ENCODE measurements at places on chromosomes 2 and 18.

DNA sequence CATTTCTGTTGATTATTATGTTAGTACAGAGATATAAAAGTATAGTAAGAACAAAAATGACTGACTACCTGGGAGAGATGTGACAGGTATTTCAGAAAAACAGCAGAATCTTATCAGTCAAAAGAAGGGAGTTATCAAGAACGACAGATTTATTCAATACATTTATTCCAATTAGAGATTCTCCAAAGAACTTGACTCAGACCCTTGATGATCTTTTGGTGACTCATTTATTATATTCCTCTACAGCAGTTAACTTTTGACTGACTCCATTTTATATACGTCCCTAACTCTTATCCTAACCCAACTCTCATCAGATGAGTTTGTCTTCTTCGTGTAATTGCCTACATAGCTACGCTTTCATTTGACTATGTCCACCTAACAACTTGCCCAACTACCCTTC is 91.1 kb downstream of the C2orf74 start:
- peaks cover 41% of the 10 kb centered on the region for H3K36me3 ChIP-seq
- no peaks in the 10 kb centered on the region for H3K4me1 ChIP-seq
- no peak for DNase-seq
- no peak overlapping the region for H3K27ac ChIP-seq
- no peak overlapping the region for H3K4me3 ChIP-seq

DNA sequence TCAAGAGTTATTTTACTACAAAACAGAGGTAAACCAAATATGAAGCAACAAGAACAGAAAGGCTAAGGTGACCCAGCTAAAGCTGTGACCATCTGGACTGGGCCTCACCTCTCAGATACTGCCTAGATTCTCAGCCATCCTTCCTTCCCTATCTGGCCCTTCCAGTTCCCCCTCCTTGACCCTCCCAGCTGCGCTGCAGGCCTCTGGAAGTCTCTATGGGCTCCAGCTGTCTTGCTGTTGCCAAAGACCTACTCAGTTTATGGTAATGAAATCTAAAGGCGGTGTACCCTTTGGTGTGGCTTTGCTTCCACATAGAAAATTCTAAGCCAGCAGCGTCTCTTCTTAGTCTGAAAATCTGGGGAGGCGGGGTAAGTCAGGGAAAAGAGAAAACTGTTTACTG is 55.7 kb downstream of the ARHGEF33 start:
- no peaks in the 10 kb centered on the region for H3K36me3 ChIP-seq
- no peaks in the 10 kb centered on the region for H3K27me3 ChIP-seq
- DNase-seq = no peak
- no peak overlapping the region for H3K27ac ChIP-seq
- no peak overlapping the region for H3K4me3 ChIP-seq

GRCh38 chr2:83481436-83481835 is 977.6 kb downstream of the SUCLG1 start:
- H3K4me3 ChIP-seq = no peak overlapping the region
- H3K27ac ChIP-seq = no peak overlapping the region
- no peaks in the 10 kb centered on the region for H3K27me3 ChIP-seq
- H3K4me1 ChIP-seq = no peaks in the 10 kb centered on the region
- no peaks in the 10 kb centered on the region for H3K36me3 ChIP-seq

DNA sequence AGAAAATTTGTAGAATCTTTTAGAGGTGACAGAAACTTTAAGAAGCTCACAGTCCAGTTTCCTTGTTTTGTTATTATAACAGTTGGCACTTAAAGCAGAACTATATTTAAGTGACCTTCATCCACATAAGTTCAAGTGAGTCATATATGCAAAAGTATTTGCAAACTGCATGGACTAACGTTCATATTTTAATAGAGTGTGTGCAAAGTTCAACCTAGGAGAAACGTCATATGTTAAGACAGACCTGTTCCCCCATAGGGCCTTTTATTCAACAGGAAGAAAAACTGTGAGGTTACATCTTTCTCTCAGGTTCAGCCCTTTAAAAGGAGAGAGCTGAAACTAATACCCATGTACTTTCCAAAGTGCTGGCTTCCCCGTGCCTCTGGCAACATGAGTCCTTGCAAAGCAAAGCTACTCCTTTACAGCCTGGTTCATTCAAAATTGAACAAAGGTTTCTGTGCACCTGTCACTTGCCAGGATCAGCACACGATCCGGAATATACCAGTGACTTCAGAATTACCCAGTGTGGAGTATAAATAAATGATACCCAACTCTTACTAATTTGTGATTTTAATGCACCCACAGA is 280.0 kb upstream of the RAB12 start:
- no peaks in the 10 kb centered on the region for H3K36me3 ChIP-seq
- no peak overlapping the region for H3K27ac ChIP-seq
- H3K4me1 ChIP-seq = no peaks in the 10 kb centered on the region
- no peak for DNase-seq
- no peaks in the 10 kb centered on the region for H3K27me3 ChIP-seq
- H3K4me3 ChIP-seq = no peak overlapping the region

DNA sequence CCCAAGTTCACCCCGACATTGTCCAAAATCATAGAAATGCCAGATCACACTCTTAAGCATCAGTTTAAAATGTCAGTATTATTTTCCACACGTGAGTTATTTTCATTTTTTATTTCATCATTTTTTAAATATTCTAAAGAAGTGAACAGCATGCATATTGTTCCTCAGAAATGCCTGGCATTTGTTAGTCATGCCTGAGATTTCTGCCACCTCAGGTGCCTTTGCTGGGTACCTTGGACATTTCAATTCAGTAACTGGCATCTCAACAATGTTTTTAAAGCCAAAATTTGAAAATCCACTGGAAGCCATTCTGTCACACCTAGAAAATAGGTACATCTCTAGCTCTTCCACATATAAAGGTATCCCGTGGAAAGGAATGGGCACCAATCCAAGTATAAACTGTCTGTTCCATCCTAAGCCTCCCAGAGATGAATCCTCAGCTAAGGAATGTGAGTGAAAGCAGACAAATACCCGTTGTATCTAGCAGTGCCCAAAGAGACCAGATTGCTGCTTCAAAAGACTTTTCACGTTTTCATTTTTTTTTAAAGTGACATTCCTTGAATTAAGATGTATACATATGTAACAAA is 159.8 kb downstream of the ZNF385B start:
- no peak overlapping the region for H3K4me3 ChIP-seq
- no peak overlapping the region for H3K27ac ChIP-seq
- H3K36me3 ChIP-seq = no peaks in the 10 kb centered on the region
- no peaks in the 10 kb centered on the region for H3K27me3 ChIP-seq
